CD4-positive, alpha-beta T cell treated with Interleukin-4 for 4 hours (primary cell): ENCODE measurements at places on chromosomes 6 and 20.

DNA sequence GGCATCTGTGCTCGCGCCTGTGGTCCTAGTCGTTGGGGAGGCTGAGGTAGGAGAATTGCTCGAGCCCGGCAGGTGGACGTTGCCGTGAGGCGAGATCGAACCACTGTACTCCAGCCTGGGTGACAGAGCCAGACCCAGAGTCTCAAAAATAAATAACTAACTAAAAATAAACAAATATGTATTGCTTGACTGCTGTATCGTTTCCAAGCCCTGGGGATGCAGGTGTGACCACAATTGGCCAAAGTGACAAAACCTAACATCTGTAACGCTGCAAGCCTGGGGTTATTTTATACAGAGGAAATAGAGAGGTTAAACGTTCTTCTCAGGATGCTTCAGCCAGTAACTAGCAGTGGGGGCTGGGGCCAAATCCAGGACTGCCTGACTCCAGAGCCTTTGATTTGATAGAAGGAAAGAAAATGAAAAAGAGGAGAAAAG, 1.9 kb upstream of the SRSF3 start:
- DNase-seq, result peak; percentile 26

GRCh38 chr6:27758491-27758890, 153.7 kb downstream of the OR2B2 start:
- no peak for DNase-seq

DNA sequence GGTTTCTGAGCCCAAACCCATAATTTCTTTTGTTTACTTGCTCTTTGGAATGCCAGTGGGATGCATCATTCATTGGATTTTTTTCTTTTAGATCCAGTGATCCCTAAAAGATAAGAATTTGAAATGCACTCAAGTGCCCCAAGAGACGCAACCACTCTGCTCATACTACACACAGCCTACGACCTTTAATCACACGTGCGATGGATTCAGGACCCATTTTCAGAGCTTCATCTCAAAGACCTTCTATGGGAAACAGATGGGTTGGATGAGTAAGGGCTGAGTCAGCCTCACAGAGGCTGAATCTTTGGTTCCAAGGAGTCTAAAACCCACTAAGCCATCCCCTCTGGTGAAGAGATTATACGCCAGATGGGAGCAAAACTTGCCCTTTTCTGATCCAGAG, 265.5 kb upstream of the EXOC2 start:
- DNase-seq, result no peak

- DNase-seq, result no peak
Observed at GRCh38 chr20:59560588-59561227, 43.6 kb upstream of the PHACTR3 start.

- DNase-seq, result peak; percentile 48
Observed at GRCh38 chr20:38748861-38749149, 545 bp downstream of the ACTR5 start.

DNA sequence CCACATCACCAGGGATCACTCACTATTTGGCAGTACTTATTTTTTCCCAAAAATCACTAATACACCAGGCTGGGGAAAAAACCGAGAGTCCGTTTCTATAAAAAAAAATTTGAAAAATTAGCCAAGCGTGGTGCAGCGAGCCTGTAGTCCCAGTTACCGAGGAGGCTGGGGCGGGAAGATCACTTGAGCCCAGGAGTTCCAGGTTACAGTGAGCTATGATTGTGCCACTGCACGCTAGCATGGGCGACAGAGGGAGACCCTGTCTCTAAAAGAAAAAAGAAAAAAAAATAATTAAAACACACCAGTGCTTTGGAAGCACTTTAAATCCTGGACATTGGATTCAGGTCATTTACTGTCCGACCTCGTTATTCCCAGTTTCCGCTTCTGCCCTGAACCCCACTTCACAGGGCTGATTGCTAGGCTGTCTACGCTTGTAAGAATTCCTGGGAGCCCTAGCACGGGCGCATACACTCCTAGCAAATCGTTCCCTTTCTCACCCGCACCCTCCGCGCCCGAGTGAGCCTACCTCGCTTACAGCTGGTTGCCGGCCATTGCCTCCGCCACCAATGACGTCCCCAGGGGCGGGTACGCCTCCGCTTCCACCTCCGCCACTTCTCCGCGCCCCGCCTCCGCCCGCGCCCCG, at the start of gene TPMT:
Gene TPMT (minus strand): TSS at position 571 of the 643 bp plus-strand sequence. CDS start 5,950 bp downstream, outside the sequence.
- DNase-seq, result no peak

GRCh38 chr6:156886409-156886808, 109.2 kb downstream of the ARID1B start:
- DNase-seq, result no peak

- no peak for DNase-seq
Observed at GRCh38 chr6:57068061-57068460, 21.6 kb downstream of the KIAA1586 start.

DNA sequence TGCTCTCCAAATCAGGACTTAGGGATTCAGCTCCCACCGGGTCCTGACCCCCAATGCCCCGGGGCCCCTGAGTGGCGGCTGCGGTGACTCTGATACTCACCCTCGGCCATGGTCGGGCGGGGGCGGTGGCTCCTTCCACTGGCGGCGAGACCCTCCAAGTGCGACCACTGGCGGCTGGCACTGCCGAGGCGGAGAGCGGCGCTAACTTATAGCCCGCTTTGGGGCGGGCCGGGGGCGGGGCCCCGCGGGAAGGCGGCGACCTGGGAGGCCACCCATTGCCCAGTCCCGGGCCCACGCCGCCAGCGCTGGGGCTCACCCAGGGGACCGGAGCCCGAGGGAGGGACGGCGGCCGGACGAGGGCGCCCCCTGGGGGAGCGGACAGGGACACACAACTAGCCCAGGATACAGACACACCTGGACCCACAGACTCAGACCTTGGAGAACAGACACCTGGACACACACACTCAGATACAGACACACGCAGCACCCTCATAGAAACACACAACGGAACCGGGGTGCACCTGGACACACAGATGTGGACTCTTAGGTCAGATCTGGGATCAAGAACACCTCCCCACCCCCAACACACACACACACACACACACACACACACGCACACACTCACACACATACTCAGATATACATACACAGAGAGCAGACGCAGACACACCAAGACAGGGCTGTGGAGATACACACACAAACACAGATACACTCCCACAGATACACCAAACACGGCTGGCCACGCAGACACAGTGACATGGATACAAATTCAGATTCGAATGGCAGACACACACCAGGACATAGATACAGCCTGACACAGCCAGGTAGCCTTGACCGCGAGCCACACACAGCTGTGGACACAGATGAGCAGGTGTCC, at the start of gene TGM2:
Gene TGM2 (minus strand): TSS at position 182 of the 877 bp plus-strand sequence. CDS start 72 bp downstream, at position 110.
- peak; percentile 19 for DNase-seq

- DNase-seq, result no peak
Observed at GRCh38 chr6:15498640-15499039, 164.2 kb downstream of the DTNBP1 start.

GRCh38 chr6:7904654-7905319, 5.8 kb downstream of the TXNDC5 start:
- DNase-seq, result no peak

DNA sequence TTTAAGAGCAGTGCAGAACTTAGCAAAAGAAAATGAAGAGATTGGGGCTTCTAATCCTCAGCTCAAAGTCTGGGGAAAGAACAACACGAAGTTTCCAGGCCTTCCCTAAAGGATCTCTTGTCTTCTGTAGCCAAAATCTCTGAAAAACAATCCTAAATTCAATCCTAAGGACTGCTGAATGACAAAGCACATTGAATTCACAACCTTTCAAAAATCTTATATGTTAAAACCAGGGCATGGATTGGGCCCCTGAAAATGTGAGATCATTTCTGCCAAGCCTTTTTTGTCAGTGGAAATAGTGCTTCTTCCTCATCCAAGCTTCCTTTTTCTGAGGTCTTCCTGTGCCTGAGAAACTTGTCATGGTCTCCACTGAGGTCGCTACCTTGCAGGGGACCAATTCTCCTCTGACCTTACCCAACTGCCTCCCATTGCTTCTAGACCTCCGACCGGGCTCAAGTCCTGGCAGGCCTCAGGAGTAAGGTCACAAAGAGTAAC, 126.2 kb upstream of the ARID1B start:
- DNase-seq, result no peak

DNA sequence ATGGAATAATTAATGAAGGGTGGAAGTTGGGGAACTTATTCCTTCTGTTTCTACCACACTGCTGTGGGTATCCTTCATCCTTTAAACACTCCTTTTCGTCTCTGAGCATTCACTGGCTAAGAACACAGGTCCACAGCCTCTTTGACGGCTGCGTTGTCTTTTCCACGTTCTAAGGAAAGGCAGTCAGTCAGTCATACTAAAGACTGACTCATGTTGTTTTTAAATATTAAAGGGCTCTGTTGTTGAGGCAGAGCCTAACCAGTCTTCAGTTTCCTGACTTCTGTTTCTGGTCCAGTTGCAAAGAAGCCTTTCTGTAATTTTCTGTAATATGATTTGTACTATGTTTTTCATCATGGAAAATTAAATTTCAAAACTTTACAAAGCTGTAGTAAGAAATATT, 48.0 kb downstream of the UST start:
- DNase-seq, result no peak

DNA sequence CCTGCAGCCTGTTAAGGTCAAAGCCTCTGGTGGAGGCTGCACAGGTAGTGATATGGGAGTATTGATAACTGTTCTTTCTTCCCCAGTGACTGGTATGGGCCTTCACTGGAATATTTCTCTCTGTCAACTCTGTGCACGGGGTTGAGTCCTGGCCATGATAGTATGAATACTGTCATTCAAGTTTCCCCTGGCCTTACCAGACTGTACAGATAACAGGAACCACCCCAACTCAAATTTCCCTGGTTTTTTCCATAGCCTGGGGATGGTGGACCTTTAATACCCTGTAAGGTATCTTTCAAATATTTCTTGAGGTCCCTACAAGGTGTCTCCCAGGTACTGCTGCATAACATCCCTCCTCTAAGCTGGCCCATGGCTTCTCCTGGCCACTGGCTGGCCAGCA, 51.4 kb upstream of the TNFAIP3 start:
- no peak for DNase-seq

DNA sequence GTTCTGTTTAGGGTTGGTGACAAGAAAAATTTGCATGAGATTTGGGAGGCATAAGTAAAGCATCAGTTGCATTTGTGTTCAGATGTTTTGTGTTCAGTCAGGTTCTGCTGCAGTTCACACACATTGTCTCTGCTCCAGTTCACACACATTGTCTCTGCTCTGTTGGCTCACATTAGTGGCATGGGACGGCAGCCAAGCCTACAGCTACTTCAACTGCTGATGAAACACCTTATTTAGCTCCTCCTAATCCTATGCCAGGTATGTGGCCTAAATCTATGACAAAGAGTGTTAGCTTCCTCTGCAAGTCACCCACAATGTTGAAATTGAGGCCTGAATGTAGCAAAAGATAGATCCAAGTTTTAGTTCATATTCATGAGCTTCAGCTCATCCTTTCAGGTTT, 278.1 kb upstream of the SYNCRIP start:
- no peak for DNase-seq

DNA sequence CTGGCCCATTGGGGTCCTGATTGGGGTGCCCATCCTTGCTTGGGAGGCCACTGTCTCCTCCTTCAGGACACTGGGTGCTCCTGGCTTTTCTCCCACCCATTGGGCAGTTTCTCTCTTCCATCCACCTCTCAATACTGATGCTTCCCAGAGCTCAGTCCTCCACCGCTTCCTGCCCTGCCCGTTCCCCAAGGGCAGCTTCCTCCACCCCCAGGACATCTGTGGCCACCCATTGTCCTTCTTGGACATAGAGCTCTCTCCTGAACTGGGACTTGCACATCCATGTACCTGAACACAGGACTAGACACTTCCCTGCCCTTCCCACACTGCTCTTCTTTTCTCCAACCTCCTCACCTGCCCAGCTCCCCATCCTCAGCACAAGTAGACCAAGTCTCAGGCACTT, 69.4 kb upstream of the NNAT start:
- no peak for DNase-seq

GRCh38 chr6:134117409-134117808, 65.0 kb upstream of the SLC2A12 start:
- no peak for DNase-seq

- DNase-seq, result no peak
Observed at GRCh38 chr20:50041246-50041873, 58.6 kb downstream of the SNAI1 start.

GRCh38 chr6:146913842-146914488, 290.3 kb upstream of the STXBP5 start:
- no peak for DNase-seq

- DNase-seq, result no peak
Observed at GRCh38 chr6:162862941-162863340, 135.2 kb downstream of the PACRG start.

GRCh38 chr6:39758905-39759605, 33.1 kb upstream of the DAAM2 start:
- DNase-seq, result no peak

- DNase-seq, result no peak
Observed at GRCh38 chr6:10676403-10676802, 18.0 kb downstream of the C6orf52 start.

GRCh38 chr6:29986179-29986781, 43.9 kb downstream of the HLA-A start:
- no peak for DNase-seq

- no peak for DNase-seq
Observed at GRCh38 chr6:87333591-87334181, 4.6 kb upstream of the GJB7 start.

DNA sequence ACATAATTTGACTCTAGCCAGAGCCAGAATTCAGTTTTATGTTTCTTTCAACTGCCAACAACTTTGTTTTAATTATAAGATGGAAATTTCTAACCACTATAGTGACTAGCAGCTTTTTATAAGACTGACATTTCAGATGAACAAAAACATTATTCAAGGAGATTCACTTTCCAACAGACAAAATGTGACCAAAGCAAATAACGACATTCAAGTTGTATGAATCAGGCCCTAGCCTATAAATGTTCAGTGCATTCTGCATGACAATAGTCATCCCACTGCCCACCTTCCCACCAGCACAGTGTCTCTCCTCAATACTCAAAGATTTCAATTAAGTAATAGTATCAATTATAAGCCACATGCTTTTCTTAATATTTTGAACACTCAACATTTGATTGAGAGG, 200.7 kb downstream of the KHDC1L start:
- no peak for DNase-seq

- DNase-seq, result peak; percentile 14
Observed at GRCh38 chr6:169723991-169724493, 258 bp downstream of the PHF10 start.

- DNase-seq, result no peak
Observed at GRCh38 chr6:28274888-28275287, 6.5 kb upstream of the PGBD1 start.
